ENCODE measurements at places on chromosomes 12 and 14. TPM values are rescaled to one million over a fixed set of nuclear protein-coding genes. Genes with fewer than 3 reads are reported as not detected.

PITPNM2 gene
- polyA plus RNA-seq, result 8.6 TPM

AREL1 gene
- polyA plus RNA-seq, result 30.6 TPM

PRB2 gene
- not detected for polyA plus RNA-seq

OTOGL gene
- polyA plus RNA-seq, result not detected

- peaks cover 2% of the 10 kb centered on the region for H3K27me3 ChIP-seq
- H3K27ac ChIP-seq, result no peak overlapping the region
- H3K4me1 ChIP-seq, result no peaks in the 10 kb centered on the region
- no peak overlapping the region for H3K4me3 ChIP-seq
- H3K36me3 ChIP-seq, result peaks cover 23% of the 10 kb centered on the region
Measured at GRCh38 chr12:26331960-26332359, 136.6 kb downstream of the SSPN start.

- peaks cover 12% of the 10 kb centered on the region for H3K4me1 ChIP-seq
- H3K4me3 ChIP-seq, result no peak overlapping the region
Measured at GRCh38 chr12:3300833-3301401, 190.1 kb upstream of the PRMT8 start.

- H3K27ac ChIP-seq, result no peak overlapping the region
- H3K36me3 ChIP-seq, result peaks cover 38% of the 10 kb centered on the region
- no peaks in the 10 kb centered on the region for H3K4me1 ChIP-seq
- no peaks in the 10 kb centered on the region for H3K27me3 ChIP-seq
- H3K4me3 ChIP-seq, result no peak overlapping the region
- DNase-seq, result no peak
Measured at GRCh38 chr12:117158096-117158495, 32.2 kb downstream of the FBXO21 start.

DNA sequence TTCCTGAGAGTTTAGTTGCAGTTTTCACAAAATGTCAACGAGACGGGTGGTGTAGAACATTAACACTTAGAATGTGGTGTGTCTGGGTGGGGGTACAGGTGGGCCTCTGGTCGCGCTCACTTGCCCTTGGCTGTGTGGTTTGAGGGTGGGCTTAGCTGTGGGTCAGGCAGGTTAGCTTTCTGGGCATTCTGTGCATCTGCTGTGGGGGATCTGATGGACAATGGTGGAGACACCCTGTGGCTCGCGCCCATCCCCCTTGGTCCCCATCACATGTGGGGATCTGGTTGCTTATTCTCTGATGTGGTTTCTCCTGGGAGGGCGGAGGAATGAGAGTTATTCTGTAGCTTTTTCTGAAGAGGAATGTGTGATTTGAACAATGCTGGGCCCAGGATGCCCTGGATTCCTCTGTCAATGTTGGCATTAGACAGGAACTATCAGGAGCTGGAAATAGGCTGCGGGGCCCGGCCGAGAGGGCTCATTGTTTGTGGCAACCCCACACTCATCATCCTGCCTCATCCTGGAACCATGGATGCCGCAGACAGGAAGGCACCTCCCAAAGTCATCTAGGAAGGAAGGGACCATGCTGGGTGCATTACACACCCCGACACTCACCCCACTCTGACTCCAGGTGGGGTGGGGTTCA lies 101.6 kb downstream of the TSPAN9 start:
- DNase-seq, result no peak
- H3K4me3 ChIP-seq, result no peak overlapping the region
- H3K27me3 ChIP-seq, result peaks cover 1% of the 10 kb centered on the region
- H3K36me3 ChIP-seq, result no peaks in the 10 kb centered on the region

DNA sequence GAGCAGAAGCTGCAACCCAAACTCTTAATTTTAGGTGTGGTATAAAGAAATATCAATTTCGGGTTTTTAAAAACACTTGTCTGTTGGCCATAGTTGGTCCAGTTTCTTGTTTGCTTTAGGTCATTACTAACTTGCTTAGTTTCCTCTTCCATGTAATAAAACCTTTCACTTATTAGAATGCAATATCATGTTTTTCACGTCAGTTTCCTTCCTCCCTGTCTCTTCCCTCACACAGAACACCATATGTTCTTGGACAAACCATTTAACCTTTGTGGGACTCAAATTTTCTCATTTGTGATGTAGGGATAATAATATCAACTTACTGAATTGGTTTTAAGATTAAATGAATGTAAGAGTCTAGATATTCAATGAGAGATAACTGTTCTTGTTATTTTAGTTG lies 22.9 kb downstream of the PMCH start:
- no peak overlapping the region for H3K4me3 ChIP-seq
- DNase-seq, result no peak
- H3K4me1 ChIP-seq, result no peaks in the 10 kb centered on the region
- no peaks in the 10 kb centered on the region for H3K36me3 ChIP-seq
- H3K27me3 ChIP-seq, result no peaks in the 10 kb centered on the region

DNA sequence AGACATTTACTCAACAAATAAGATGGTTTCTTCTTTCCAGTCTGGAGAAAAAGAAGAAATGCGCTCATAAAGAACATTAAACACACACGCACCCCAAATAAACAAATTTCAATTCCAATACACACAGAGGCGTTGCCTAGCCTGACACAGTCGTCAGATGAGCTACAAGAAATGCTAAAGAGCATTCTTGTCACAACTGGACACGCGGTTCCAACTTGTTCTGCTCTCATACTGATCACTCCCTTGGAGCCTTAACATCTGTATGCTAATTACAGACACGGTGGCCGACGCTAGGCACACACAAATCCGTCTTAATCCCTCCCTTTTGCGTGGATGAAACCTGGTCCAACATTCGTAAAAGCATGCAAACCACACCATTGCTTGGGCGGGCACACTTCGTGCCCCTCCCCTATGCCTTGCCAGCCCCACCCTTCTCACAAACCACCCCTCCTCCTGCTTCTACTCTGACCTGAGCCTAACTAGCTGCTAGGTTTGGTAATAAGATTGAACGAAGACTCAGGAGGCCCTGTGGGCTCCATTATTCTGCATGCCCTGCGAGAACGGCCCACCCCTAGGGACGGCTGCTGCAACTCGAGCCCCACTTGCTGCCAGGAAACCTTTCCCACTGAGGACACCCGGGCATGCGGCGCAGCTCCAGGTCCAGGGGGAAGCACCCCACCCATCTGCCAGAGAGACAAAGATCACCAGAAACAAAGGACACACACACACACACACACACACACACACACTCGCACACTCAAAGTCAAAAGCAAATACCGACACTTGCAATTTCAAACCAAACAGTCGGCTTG lies 1.2 kb downstream of the KCNK10 start:
- H3K4me1 ChIP-seq, result no peaks in the 10 kb centered on the region
- H3K4me3 ChIP-seq, result no peak overlapping the region
- no peak overlapping the region for H3K27ac ChIP-seq
- peaks cover 11% of the 10 kb centered on the region for H3K27me3 ChIP-seq
